HFFc6 (cell line): ENCODE measurements at places on chromosomes 6 and 20. TPM values are rescaled to one million over a fixed set of nuclear protein-coding genes. Genes with fewer than 3 reads are reported as not detected.
A peak's percentile ranks its signal among the peaks of the same experiment; 100 is the strongest.

GRCh38 chr6:36050305-36050704 is 22.7 kb downstream of the MAPK14 start:
- no peak for DNase-seq
- H3K4me3 ChIP-seq = no peak overlapping the region
- H3K36me3 ChIP-seq = no peaks in the 10 kb centered on the region

CST4 gene
- total RNA-seq = not detected in 3 replicates

SLC22A3 gene
- total RNA-seq = not detected in 3 replicates

MEP1A gene
- not detected in 3 replicates for total RNA-seq

GRCh38 chr6:159688266-159688905 is 4.7 kb downstream of the SOD2 start:
- H3K36me3 ChIP-seq = peaks cover 15% of the 10 kb centered on the region
- peaks cover 17% of the 10 kb centered on the region for H3K4me1 ChIP-seq
- H3K4me3 ChIP-seq = no peak overlapping the region

DNA sequence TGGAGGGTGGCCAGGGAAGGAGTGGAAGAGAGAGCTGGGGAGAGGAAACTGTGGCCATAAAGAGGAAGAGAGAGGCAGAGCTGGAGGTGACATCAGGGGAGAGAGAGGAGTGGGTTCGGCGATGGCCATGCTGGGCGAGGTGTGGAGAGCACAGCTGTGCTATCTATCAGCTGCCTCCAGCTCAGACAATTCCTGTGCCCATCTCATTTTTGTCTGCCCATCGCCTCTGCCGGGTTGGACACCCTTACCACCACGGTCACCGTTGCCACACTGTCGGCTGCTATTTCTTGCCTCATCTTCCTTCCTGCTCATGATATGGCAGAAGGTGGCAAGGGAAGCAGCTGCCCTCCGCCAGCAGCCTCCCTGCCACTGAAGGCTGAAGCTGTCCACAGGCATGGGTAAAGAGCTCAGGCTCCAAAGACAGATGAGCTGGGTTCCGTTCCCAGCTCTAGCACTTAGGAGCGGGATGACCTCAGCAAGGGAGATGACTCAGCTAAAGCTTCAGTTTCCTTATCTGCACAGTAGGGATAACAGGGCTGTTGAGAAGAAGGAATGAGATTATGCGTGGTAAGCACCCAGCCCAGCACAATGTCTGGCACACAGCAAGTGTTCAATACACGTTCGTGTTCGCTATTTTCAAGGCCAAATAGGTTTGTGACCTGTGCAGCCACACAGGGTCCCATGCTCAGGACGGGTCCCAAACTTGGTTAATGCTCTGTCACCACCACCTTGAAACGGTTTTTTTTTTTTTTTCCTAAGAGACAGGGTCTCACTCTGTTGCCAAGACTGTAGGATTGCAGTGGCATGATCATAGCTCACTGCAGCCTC is 21.9 kb upstream of the TAF8 start:
- H3K4me1 ChIP-seq = peaks cover 18% of the 10 kb centered on the region
- no peak overlapping the region for H3K27ac ChIP-seq
- peaks cover 2% of the 10 kb centered on the region for H3K27me3 ChIP-seq
- no peak overlapping the region for H3K4me3 ChIP-seq
- H3K36me3 ChIP-seq = no peaks in the 10 kb centered on the region

HUS1B gene
- 0.21 to 0.24 TPM in 2 of 3 replicates, not detected in the other for total RNA-seq

TULP1 gene
- not detected in 3 replicates for total RNA-seq

DNA sequence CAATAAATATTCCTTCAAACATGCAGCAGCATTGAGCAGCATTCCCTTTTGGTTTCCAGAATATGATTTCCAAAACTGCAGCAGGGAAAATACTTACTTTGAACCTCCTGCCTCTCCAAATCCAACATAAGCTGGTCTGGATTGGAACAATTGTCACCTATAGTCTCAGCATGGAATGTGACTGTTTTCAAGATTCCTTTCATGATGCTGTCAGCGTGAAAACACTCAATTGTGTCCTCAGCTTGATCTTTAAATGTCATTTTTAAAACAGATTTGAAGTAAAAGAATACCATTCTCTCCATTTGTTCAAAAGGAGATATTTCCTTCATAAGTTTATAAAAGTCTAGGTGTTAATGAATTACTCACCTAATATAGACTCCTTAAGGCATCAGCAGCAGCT is 993.9 kb downstream of the EYS start:
- no peak for DNase-seq
- H3K27me3 ChIP-seq = no peaks in the 10 kb centered on the region; the same call in 1 of the 2 replicates
- H3K4me1 ChIP-seq = no peaks in the 10 kb centered on the region
- no peak overlapping the region for H3K27ac ChIP-seq
- no peak overlapping the region for H3K4me3 ChIP-seq

C6orf15 gene
- total RNA-seq = not detected in 3 replicates

ZNF391 gene
- 0.44 to 0.87 TPM (median 0.82 TPM) in 3 replicates for total RNA-seq

GRCh38 chr6:34145161-34146020 is 496 bp downstream of the GRM4 start:
- H3K4me3 ChIP-seq = peak overlapping the region; percentile 54
- peaks cover 35% of the 10 kb centered on the region for H3K27me3 ChIP-seq
- no peaks in the 10 kb centered on the region for H3K4me1 ChIP-seq
- H3K36me3 ChIP-seq = no peaks in the 10 kb centered on the region

DNA sequence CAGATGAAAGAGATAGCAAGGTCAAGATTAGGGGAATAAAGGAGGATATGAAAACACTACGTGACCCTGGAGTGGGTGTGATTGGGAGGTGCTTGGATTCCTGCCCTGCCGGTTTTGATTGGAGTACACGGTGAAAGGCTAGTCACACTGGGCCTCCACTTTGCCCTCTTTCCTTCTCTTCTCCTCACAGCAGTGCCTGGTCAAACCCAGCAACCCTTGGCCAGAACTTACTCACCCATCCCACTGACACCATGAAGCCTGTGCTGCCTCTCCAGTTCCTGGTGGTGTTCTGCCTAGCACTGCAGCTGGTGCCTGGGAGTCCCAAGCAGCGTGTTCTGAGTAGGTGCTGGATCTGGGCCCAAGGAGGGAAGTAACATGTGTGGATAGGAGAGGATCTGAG is at the start of gene WFDC13:
TSS of gene WFDC13 (plus strand) at position 166 of the 400 bp plus-strand sequence. CDS start at position 252, 86 bp downstream.
- H3K4me1 ChIP-seq = no peaks in the 10 kb centered on the region
- no peak for DNase-seq

- peaks cover 7% of the 10 kb centered on the region for H3K4me1 ChIP-seq
- H3K4me3 ChIP-seq = no peak overlapping the region
- no peak for DNase-seq
- H3K27me3 ChIP-seq = peaks cover 13% of the 10 kb centered on the region
- H3K27ac ChIP-seq = no peak overlapping the region
- no peaks in the 10 kb centered on the region for H3K36me3 ChIP-seq
Measured at GRCh38 chr20:38650010-38650409, 48.4 kb downstream of the ARHGAP40 start.

TXLNB gene
- total RNA-seq = 0.08 TPM in 1 of 3 replicates, not detected in the others

DNA sequence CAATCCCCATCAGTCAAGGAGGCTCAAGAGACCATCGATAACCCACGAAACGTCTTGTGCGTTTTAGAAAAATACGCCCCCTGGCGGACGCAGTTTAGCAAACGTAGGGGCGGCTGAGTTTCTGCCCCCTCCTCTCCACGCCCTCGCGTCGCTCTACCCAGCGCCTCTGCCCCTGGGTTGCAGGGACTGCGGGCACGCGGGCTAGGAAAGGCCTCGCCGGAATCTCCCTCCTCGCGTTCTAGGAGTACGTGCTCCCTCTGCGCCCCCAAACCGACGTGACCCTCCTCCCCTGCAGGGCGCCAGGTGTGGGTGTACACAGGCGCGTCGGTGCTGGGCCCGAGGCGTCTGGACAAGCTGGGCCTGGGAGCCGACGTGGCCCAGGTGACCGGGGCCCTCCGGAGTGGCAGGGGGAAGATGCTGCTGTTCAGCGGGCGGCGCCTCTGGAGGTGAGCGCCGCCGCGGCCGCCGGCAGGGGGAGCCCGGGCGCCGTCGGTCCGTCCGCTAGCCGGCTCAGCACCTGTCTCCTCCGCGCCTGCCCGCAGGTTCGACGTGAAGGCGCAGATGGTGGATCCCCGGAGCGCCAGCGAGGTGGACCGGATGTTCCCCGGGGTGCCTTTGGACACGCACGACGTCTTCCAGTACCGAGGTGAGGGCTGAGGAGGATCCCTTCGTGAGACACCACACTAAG is 5.3 kb downstream of the MMP9 start:
- H3K27me3 ChIP-seq = peaks cover 56% of the 10 kb centered on the region
- no peak overlapping the region for H3K27ac ChIP-seq
- no peak overlapping the region for H3K4me3 ChIP-seq
- no peak for DNase-seq
- peaks cover 6% of the 10 kb centered on the region; the same call in 1 of the 2 replicates for H3K36me3 ChIP-seq
- peaks cover 11% of the 10 kb centered on the region; the same call in 1 of the 2 replicates for H3K4me1 ChIP-seq

DNA sequence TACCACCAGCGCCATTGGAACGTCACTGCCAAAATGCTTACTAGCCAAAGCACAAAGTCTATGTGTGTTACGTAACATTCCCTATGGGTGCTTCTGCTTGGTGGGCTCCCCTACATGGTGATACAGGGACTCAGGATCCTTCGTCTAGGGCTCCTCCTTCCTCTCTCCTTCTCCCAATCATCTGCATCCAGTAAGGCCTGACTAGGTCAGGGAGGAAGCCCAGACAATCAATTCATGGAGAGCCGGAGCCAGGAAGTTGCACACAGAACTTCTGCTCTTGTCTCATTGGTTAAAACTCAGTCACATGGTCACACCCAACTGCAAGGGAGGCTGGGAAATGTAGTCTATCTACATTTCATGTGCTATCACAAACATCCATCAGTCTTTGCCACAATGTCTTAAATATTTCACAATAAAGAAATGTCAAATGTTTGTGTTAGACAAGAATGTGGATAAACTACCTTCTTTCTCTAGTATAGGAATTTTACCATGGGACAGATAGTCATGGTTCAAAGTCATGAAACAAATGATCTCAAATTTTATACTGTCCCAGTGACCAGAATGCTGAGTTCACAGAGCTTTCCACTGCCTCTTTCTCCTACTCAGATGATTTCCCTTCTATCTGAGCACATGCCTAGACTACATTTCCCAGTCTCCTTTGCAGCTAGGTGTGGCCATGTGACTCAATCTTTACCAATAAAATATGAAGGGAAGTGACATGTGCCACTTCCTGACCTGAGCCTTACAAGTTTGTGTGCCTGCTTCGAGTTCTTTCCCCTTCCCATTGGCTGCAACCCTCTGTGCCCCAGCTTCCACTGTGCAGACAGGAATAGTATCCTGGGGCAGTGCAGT is 9.3 kb upstream of the KCNK15 start:
- H3K27ac ChIP-seq = peak overlapping the region; percentile 55
- H3K4me3 ChIP-seq = peak overlapping the region; percentile 64; the same call in 1 of the 2 replicates
- peak; percentile 66 for DNase-seq
- peaks cover 50% of the 10 kb centered on the region for H3K4me1 ChIP-seq
- peaks cover 11% of the 10 kb centered on the region for H3K36me3 ChIP-seq

SYCP2L gene
- total RNA-seq = not detected in 3 replicates

- H3K4me1 ChIP-seq = peaks cover 16% of the 10 kb centered on the region
- H3K4me3 ChIP-seq = no peak overlapping the region
Measured at GRCh38 chr6:28884423-28885131, 39.2 kb downstream of the TRIM27 start.
